ENCODE measurements at places on chromosomes 3 and 15. TPM values are rescaled to one million over a fixed set of nuclear protein-coding genes. Genes with fewer than 3 reads are reported as not detected.

Gene LRRIQ4
- not detected for total RNA-seq

DNA sequence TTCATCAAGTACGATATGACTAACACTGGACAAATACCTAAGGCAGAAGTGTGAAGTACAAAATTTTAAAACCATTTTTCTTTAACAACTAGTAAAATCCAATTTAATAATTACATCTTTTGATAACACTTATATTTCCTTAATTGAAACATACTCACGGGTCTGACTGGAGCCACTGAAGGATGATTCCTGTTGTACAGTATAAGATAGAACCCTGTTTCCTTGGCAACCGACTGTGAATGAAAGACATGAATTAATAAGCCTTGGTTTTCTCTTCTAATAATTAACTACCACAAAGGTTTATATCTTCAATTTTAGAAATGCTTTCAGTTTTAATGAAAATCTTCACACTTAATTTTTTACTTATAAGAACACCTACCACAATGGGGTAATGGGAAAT lies 19.4 kb downstream of the DHX36 start:
- DNase-seq = no peak

DNA sequence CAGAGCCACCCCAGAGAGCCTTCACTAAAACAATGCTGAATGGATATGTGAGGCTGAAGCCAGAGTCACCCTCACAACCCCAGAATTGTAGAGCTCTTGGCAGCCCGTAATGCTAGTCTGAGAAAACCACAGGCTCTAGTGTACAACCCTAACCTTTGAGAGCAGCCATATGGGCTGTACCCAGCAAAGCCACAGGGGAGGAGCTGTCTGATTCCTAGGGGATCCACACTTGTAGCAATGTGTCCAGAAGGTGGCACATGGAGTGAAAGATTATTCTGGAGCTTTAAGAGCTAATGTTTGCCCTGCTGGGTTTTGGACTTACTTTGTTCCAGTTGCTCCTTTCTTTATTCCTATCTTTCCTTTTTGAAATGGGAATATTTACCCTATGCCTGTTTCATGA lies 626.8 kb downstream of the GRM7 start:
- no peak for DNase-seq

Gene CISH
- total RNA-seq = 34.9 TPM

DNA sequence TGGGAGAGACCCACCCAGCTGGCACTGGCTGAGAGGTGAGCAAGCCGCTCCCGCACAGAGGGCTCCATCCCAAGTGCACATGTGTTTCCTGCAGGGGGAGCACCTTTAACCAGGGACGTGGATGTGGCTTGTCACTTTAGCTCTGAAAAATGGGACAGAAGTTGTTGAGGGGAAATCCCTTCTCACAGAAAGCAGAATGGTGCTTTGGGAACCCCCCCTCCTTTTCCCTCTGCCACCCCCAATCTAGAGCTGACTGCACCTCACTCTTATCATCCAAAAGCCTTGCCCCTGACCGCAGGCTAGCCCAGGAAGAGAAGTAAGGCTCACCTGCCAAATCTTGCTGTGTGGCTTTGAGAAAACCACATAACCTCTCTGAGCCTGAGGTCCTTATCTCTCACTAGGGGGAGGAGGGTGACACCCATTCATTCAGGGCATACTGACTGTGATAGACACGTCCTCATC lies 77.9 kb downstream of the RPN1 start:
- DNase-seq = no peak

DNA sequence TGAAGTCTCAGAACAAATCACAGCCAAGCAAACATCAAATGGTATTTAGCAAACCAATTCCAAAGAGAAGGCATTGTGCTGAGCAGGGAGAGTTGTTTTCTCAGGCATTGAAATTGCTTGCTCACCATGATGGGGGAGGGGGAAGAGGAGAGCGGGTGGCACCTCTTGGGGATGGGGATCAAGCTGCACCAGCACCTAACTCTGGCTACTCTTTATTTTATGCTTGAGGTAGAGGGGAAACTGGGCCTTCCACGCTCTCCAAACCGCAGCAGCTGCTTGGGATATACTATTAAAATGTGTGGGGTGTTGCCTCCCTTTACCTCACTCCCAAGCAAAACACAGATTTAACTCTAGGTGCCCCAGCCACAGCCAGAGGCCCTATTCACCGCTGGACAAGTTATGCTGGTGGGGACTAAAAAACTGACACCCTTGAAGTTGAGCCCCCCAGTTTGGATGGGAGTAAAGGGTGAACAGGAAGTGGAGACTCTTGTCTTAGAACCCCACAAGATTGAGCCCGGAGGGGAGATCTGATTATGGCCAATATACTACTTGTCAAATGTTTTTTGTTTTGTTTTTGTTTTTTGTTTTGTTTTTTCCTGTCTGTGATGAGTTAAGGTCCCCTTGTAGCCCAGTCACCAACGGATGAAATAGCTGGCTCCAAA lies 5.0 kb upstream of the FOXB1 start:
- no peak for DNase-seq

GRCh38 chr3:131692356-131692755 lies 189.6 kb upstream of the MRPL3 start:
- no peak for DNase-seq

Gene FILIP1L
- 88.9 TPM for total RNA-seq

DNA sequence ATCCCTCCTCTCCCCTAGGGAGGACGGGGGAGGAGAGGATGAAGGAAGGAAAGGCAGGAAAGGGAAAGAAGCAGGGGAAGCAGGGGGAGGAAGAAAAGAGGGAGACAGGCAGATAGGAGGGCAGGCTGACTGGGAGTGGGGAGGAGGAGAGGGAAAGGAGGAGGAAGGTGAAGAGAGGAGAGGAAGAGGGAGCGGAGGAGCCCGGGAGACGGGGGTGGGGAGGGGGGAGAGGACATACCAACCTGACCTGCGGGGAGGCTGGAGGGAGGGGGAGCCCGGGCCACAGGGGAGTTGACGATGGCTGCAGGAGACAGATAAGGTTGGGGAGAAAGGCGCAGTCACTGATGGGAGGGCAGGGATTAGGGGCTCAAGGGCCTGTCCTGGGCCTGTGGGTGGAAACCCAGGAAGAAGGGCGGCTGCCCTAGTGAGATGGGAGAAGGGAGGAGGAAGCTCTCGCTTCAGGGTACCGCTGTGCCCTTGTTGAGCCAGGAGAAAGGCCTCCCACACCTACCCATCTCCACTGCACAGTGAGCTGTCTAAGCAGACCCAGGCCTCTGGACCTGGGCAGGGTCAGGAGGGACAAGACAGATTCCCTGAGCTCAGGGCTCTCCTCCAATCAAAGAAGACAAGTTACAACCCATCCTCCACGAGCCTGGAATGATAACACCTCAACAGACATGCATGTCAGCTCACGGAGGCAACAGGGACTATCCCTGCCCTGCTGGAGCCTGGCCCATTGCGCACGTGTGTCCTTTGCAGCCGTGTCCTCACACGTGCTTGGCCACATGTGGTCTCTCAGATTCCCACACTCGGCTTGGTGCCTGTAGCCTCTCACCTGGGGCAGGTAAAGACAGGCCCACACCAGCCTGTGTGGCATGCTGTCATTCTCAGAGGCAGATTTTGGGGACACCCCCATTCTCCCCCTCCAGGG lies 27.9 kb downstream of the C3orf18 start:
- no peak for DNase-seq

GRCh38 chr15:95837341-95838004 lies 493.0 kb upstream of the NR2F2 start:
- DNase-seq = no peak

DNA sequence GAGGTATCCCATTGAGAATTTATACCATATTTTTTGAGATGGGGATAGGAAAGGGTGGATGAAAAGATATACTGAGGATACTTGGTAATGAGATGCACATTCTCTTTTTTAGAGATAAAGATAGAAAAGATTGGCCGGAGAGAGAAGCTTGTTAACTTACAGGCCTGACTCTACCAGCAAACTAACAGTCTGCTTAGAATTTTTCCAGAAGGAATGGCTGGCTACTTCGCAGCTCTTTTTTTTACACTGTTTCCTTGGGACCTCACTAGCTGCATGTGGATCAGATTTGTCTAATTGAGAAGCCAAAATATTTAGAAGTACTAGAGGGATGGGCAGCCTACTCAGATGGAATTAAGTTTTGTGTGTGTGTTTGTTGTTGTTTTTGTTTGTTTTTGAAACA lies 586.6 kb downstream of the TAFA4 start:
- no peak for DNase-seq

GRCh38 chr3:138202945-138203701 lies 16.0 kb downstream of the ARMC8 start:
- DNase-seq = no peak

GRCh38 chr3:149703466-149703865 lies 45.6 kb upstream of the WWTR1 start:
- peak; percentile 65 for DNase-seq

DNA sequence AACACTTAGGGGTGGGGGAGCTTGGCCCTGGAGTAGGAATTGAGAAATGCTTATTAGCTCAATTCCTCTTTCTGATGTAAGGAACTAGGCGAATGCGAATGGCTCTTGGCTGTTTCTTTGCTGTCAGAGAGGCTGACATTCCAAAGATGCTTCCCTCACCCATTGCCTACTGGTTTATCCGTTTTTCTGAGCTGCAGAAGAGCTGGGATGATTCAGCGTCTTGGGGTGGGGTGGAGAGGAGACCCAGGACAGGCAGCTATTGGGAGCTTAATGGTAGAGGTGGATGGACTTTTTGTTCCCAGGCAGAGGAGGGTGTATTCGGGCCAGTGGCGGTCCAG lies 9.8 kb downstream of the PLEKHO2 start:
- DNase-seq = no peak

DNA sequence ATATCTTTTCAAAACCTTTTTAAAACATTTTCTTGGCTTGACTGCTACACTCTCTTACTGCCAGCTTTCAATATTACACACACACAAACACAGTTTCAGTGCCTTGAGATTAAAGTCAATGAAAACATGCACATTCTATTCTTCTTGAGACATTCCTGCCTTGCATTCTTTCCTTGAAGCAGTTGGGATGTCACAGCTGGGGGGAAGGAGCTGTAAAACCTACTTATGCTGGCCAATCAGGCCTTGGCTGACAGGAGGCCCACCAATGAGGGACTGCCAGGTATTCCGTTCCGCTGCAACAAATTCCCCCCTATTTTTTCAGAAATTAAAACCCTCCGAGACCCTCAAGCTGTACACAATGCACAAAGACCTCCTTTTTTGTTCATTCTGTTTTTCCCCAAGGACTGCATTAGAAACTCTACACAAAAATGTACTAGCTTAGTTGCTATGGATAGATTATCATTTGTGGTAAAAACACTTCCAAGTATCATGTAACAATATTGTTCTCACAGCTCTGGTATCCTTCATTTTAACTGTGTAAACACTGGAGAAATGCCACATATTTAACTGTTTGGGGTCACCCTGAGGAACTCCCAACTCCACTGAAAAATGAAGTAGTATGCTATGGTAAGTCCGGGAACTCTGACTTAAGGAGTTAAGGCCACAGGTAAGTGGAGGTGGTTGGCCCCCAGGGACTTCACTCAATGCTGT lies 18.5 kb downstream of the FSTL1 start:
- no peak for DNase-seq

Gene RASGRF1
- not detected for total RNA-seq

DNA sequence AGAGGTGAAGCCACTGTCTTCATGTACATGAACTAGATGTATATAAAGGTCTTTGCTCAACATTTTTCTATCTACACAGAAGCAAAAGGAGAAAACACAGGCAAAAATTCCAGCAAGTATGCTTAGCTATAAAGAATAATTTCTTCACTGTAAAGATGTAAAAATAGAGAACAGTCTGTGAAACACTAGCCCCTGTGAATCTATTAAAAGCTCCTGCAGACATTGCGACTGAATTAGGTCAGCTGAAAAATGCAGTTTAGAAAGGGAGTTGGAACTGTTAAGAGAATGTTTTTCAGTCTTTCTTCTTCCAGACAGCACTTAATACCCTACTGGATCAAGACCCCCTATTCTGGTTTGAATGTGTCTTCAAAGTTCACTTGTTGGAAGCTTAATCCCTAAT lies 291.5 kb downstream of the KBTBD8 start:
- no peak for DNase-seq

GRCh38 chr3:14231998-14232501 lies 53.4 kb downstream of the LSM3 start:
- DNase-seq = no peak

Gene ANXA2
- total RNA-seq = 207 TPM

DNA sequence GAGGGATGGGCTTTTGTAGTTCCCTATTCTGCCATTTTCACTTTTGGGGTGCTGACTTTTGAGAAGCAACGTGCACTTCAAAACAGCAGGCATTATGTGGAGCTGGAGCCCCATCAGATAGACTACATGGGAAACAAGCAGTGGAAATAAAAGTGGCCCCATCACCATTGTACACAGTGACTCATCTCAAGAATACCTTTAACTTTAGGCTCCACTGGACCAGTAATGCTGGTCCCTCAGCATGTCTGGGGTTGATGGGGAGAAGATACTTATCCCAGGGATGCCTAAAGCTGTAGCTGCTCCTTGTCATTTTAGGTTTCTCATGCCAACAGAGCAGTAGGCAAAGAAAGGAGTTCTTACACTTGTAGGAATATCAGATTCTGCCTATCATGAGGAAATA lies 45.0 kb downstream of the LSM3 start:
- no peak for DNase-seq

DNA sequence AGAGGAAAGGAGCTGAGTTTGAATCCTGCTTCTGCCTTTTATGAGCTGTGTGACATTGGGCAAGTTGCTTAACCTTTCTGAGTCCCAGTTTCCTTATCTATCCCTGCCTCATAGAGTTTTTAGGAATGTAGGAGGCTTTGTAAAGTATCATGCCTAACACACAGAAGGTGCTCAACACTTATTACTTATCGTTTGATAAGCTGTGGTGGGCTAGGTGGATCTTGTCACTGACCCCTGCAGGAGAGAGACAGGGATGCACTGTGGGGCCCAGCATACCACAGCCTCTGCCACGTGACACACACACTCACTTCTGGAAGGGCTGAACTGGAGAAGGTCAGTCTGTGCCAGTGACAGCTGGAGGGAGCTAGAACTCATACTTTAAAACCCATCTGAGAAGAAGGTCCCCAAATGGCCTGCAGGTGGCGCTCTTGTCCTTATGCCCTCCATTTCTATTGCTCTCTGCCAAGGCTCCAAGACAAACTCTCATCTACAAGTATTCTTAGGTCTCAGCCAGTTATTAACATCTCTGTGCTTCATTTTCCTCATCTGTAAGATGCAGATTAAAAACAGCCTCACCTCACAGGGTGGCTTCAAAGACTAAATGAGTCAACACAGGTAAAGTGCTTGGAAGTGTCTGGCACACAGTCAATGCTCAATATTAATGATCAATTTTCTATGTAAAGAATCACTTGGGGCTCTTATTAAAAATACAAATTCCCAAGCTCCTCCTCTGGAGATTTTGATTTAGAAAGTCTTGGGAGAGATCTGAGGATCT lies 57.5 kb upstream of the HACD2 start:
- peak; percentile 57 for DNase-seq

Gene ELL3
- 0.58 TPM for total RNA-seq

- DNase-seq = peak; percentile 16
These were observed 70.1 kb upstream of the GUCA1C start for GRCh38 chr3:109023656-109024254.

- DNase-seq = no peak
These were observed 36.7 kb downstream of the CMTM7 start for GRCh38 chr3:32428092-32429068.

All from heart left ventricle (tissue), 16 donors.